ENCODE measurements at places on chromosomes 4 and X.
A peak's percentile ranks its signal among the peaks of the same experiment; 100 is the strongest.

DNA sequence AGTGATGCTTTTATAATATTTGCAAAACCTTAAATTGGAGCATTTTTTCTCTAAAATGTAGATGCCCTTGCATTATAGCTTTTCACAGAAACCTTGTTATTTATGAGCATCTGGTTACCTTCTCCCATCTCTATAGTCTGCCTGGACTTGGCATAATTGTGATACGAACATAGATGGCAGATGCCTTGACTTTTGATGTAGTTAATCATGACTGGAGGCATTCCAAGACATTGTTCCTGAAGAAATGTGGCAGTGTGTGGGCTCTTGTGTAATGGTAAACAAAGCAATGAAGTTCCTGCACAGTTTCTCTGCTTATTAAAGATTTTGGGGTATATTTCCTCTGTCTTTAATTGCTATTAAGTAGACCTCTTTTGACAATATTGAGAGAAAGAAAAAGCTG is 500.1 kb downstream of the PCDH19 start:
- no peak for DNase-seq

GRCh38 chr4:121846662-121847061 is 23.0 kb upstream of the CCNA2 start:
- DNase-seq, result no peak

DNA sequence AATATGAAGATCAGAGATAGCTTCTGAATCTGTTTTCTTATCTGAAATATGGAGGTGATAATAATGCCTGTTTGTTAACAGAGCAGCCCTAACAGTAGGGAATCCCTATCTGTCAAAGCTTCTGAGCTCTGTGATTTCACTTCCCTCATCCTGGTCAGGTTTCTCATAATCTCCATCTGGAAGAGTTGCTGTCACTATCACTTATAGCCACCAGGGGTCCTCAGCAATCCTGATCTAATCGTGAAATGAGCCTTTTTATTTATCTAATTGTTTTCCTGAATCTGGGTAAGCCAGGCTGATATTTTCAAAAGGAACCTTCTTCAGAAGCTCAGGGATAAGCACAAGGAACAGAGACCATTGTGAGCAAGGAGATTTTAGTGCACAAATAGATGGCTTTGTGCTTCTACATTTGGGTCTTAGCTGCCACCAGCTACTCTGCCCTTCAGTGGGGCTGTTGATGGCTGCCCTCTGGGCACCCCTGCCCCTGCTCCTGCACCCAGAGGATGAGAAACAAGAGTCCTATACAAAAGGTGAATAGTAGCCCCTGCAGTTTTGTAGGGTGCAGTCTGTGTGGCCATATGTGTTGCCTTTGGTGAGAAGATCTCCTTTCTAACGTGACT is 196.4 kb upstream of the RADX start:
- peak; percentile 42 for DNase-seq

DNA sequence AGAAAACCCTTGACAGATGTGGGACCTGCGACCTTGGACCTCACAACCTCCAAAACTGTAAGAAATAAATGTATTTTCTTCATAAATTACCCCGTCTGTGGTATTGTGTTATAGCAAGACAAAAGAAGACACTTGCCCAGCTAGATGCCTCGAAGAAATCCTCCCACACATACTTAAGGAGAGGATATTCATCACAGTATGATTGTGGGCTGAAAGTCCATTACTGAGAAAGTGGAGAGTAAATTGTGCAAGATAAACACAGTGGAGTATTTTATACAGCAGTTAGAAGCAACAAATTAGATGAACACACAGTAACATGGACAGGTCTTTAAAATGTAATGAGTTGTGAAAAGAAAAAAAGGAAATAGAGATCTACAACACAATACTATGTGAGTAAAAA is 25.8 kb upstream of the PLA2G12A start:
- DNase-seq, result no peak

DNA sequence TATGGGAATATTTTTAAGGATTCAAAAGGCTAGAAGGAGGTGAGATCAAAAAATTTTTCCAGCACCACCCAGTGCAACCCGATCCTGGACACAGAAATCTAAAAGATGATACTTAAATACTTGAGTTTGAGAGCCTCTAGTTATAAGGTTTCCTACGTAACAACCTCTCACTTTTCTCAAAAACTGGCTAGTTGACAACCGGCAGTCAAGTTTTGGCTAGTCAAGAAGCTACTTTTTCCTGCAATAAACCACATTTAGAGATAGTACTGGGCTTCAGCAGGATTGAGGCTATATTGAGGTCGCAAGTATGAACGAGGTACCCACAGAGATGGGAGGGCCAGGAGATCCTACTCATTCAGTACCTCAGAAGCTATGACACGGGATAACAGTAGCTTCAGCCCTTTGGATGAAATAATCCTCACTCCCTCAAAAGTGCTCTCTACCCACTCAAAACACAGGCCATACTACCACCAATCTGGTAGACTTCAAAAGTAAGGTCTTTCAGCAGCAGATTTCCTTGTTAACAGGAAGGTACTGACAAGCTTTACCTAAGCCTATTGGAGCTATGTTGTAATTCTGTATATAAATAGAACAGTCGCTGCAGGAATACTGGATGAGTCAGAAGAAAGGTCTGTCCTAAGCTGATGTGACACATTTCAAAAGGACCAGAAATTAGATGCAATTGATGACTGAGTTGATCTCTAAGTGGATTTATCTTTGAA is 1.5 kb upstream of the TSPAN5 start:
- peak; percentile 50 for DNase-seq

- DNase-seq, result peak; percentile 83
These were observed 22.3 kb downstream of the UGT2A2 start for GRCh38 chr4:69617083-69617694.

DNA sequence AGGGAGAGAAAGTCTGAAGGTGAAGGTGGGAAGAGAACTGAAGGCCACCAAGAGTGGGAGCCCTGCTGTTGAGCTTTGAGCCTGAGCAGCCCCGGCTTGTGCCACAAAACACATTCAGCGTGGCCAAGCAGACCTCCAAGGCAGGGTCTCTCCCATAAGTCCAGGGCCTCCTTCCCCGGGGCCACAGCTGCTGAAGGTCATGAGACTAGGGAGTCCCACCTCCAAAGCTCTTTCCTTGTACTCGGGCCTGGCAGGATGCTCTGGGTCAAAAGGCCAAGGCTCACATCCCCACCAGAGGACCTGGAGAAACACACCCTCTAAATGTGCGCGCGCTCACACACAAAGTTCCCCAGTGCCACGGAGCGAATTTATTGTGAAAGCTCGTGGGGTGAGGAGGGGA is 3.5 kb upstream of the ARHGAP4 start:
- DNase-seq, result no peak

GRCh38 chrX:3697701-3698279 is 15.7 kb downstream of the PRKX start:
- DNase-seq, result peak; percentile 78

DNA sequence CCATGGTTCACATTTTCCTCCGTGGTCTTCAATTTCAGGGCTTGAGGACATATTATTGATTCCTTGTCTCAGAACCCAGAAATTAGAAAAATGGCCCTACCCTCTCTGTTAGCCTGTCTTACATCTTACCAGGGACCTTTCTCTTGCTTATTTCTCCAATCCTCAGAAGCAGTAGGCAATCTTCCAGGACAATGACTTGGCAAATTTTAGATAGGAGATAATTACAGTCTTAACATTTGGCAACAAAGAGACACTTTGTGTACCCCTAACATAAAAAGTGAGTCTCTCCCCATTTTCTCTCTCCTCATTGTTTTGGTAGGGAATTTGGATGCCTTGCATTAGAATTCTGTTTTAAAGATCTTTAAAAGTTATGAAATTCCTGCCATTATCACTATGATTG is 778.1 kb upstream of the SLIT2 start:
- DNase-seq, result no peak

DNA sequence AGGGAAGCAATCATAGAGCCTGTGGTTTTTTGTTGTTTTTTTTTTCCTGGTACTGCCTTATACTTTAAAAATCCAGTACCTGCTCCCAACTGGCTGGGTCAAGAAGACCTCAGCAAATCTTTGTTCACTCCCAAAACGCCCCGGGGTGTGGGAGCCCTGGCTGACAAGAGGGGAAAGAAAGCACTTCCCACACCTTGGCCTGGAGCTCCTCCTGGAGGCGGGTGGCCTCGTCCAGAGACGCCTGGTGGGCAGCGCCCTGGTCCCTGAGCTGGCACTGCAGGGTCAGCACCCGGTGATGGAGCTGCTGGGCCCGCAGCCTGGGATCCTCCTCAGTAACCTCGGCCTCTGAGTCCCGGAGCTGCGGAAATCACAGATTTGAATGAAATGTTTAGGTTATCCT is 38.2 kb downstream of the C4orf50 start:
- DNase-seq, result peak; percentile 43

GRCh38 chr4:85102606-85103005 is 136.1 kb upstream of the WDFY3 start:
- DNase-seq, result no peak

GRCh38 chr4:161256172-161256571 is 907.6 kb downstream of the FSTL5 start:
- no peak for DNase-seq

GRCh38 chr4:182163180-182163579 is 80.0 kb upstream of the TENM3 start:
- DNase-seq, result no peak

- no peak for DNase-seq
These were observed 1.7 kb upstream of the SLC2A9 start for GRCh38 chr4:10023050-10023419.

- no peak for DNase-seq
These were observed 14.6 kb downstream of the NPNT start for GRCh38 chr4:105909787-105910281.

GRCh38 chrX:11081511-11081910 is 29.6 kb upstream of the HCCS start:
- DNase-seq, result no peak

DNA sequence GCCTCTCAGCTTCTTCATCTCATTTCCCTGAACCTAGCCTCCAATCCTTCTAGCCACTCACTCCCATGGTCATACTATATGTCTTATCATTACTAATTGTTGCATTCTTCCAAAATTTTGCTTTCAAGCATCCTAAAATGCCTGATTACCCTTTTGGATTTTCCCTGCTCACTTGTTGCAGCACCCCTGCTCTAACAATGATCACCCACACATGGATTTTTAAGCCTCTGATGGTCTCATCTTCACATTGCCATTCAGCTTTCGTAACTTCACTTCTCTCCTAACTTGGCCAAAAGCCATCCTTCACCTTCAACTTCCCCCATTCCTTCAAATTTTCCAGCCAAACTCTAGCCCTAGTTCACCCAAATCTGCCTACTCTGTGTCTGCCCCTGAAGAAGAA is 33.8 kb upstream of the MGST2 start:
- DNase-seq, result no peak

DNA sequence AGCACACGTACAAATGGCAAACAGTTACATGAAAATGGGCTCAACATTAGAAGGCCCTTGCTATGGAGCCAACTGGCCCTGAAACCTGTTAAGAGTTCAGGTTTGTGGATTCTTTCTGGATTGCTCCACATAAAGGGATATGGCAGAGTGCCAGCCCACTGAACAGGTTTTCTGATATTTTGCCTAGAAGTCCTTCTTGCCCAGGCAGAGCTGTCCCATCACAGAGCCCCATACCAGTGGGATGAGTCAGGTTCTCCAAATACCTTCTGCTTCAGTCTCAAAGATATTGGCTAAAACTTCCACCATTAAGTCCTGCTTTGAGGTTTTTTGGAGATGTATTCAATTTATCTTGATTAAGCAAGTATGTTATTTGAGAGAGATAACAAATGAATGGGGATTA is 146.8 kb upstream of the IL1RAPL2 start:
- DNase-seq, result no peak

DNA sequence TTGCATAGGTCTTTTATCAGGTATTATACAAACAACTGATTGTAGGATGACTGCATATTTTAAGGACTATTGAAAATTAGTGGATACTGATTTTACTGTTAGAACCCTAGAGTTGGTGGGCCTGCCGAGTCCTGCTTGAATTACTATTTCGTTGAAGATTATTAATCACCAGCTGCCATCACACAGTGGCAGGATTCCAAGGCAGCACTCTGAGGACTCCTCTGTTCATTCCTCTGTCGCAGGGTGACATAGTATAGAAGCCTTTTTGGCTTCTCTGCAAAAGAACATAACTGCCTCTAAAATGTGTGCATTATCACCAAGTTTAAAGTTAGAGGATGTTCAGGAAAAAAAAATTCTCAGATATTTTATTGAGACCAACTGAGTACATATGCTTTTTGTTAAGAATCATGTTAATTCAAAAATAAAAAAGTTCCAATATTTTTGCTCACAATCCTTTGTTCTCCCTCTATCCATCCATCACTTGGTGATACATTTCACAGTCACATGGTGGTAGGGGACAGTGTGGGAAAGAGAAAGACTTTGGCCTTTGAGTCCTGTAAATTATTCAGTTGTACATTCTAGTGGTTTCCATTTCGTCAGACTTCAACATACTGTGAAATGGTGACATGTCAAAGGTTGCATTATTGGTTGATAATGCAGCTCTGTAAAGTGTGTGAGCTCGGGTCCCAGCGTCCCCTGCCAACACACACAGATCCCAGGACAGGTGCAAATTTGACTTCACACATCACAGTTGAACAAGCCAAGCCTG is 332.5 kb downstream of the GRID2 start:
- DNase-seq, result no peak

GRCh38 chr4:179372242-179372641 is 1930.0 kb upstream of the AGA start:
- no peak for DNase-seq

DNA sequence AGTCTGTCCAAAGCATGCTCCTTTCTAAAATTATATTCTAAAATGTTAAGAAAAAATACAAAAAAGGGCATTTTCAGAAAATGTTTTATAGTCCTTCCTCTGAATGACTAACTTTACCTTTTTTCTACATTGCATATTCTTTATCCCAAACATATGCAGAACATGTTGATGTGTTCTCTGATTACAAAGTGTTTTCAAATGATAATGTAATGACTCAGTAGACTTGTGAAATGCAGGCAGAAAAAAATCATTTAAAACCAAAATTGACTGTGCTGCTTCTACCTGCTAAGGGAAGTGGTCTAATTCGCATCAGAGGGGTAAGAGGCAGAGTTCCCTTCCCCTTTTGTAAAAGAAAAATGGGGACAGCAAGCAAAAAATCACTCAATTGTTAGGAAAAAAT is 22.7 kb upstream of the YTHDC1 start:
- no peak for DNase-seq

DNA sequence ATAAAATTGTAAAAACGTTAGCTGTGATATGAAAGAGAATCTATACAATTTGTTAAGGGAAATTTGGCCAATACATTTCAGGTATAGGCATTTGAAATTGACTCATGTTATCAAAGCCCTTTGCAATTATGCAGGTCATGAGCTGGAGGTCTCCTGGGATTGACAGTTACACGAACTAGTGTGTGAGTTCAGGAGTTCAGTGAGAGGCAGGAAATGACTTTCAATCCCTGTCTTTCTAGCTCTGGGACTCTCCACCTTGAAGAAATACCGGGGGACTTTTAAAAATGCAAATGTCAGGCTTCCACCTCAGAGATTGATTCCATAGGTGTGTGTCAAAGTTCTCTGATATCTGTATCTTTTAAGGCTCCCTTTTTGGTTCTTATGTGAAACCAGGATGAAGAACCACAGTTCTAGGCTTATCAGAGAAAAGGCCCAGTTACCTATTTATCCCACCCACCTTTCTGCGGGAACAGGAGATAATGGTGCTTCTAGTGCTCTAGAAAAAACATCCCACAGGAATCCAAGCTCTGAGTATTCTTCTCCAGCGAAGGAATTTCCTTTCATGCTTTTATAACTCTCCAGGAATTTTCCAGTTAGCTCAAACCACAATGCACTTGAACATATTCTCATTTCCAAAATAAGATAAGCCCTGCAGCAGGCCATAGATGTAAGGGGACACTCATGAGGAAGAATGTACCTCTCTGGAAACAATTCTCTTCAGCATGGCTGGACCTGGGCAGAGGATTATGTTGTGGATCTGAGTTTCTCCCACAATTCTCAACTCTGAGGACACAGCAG is 501.0 kb downstream of the IDS start:
- DNase-seq, result peak; percentile 28

GRCh38 chr4:180665994-180666824 is 1577.0 kb upstream of the TENM3 start:
- peak; percentile 37 for DNase-seq
